ENCODE measurements at places on chromosomes 1 and 21.

- no peak for DNase-seq
These were observed 138.6 kb upstream of the POGK start for GRCh38 chr1:166700696-166701095.

GRCh38 chr21:43894206-43894577, 29.2 kb downstream of the AGPAT3 start:
- DNase-seq = no peak

DNA sequence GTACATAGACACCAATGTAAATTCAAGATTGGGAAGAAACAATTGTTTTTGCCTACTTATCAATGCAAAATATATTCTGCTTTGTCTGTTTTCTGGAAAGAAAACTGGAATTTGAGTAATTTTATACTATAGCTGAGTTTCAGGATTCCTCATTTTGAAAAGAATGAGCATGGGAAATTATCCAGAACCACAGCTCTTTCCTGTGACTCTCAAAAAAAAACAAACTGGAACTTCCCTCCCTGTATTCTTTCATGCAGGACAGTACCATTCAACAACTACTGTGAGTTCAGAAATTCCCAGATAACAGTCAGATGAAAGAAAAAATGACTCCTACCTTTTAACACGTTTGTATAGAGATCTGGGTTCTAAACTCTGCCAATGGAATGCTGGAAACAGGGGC, 372.4 kb downstream of the TGFB2 start:
- DNase-seq = no peak

GRCh38 chr1:99457381-99458165, 188.3 kb upstream of the PALMD start:
- DNase-seq = no peak

- peak; percentile 37 for DNase-seq
These were observed 204.3 kb downstream of the KCNJ6 start for GRCh38 chr21:37711836-37712568.

DNA sequence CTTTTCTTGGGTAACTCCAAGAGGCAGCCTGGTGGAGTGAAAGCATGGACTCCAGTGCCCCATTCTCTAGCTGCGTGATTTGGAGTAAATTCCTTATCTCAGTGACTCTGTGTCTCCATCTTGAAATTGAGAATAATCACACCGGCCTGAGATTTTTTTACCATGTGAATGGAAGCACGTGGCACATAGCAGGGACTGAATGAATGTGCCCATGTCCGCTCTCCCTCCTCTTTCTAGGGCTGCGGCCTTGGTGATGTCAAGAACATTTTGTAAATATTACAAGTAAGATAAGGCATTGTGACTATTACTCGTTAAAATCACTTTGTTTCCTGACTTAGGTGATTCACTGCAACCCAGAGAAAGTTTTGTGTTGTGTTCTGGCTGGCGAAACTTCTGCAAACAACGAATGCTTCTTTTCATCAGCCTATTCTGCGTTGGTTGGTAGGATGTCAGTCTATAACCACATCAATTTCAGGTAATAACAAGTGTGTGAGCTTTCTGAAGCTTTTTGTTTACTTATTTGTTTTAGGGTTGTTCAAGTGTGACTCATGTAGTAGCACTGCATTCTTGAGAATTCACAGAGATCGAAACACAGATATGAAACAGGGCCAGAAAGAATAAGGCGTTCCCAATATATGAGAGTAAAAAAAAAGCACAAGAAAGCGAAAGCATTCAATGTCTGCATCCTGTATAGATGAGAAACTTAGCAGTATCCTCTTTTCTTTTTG, 135.7 kb upstream of the SLC45A1 start:
- DNase-seq = no peak

- DNase-seq = no peak
These were observed 242.8 kb downstream of the DISC1 start for GRCh38 chr1:231869364-231869763.

- DNase-seq = no peak
These were observed 47.6 kb downstream of the SLX9 start for GRCh38 chr21:44987301-44987885.

GRCh38 chr1:82215056-82215852, 414.5 kb downstream of the ADGRL2 start:
- no peak for DNase-seq

GRCh38 chr21:14862794-14863720, 201.7 kb downstream of the NRIP1 start:
- no peak for DNase-seq

DNA sequence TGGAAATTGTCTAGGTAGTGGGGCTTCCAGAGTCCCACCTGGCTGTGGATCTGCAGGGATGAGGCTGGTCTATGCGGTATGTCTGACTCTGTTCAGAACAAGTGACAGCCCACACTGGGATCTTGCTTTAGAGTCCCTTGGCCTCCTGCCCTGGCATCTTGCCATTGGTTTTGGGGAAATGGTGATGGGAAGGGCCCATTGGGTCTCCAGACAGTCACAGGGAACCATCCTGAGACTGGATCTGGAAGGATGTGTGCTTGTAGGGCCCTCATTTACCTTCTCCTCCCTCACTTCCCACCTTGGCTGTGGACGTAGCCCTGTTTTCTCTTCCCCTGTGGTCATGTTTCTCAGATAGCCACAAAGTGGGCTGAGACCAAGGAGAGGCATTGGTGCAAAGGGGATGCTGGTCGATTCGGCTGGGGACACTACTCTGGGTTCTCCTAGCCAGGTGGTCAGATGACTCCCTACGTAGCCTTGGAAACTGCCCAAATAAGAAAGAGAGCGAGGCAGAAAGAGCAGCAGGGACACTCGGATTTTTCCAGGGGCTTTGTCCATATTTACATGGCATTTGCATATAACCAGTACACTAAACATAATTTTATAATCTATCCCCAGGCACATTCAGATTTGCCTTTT, 15.1 kb downstream of the SOX13 start:
- no peak for DNase-seq

All from GM12891 (cell line).